Eye (tissue), 1 donor: ENCODE measurements at places on chromosomes 7 and 10.

DNA sequence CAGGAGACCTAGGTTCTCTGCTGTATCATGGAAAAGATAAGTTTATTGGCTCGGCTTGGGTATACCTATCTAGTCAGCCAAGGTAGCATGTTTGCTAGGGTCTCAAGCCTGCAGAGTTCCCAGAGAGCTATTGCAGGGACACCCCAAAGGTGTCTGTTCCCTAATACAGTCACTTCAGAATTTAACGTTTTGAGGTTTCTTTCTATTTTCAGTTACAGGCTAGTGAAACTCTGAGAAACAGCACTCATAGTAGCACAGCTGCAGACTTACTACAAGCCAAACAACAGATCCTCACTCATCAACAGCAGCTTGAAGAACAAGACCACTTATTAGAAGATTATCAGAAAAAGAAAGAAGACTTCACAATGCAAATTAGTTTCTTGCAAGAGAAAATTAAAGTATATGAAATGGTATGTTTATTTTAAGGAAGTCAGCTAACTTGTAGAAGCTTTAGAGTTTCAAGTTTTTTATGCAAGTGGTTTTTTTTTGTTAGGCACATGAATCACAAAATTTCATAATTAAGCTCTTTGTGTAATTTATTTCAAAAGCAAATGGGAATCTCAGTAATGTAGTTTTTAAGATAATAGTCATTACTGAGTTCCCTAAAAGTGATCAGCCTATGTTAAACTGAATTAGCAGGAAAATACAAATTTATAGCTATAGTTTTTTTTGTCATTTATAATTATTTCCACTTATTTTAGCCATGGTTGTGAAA, 54.9 kb downstream of the AKAP9 start:
- DNase-seq: no peak

- DNase-seq: no peak
These were observed 1.0 kb upstream of the NOLC1 start for GRCh38 chr10:102150970-102151773.

- DNase-seq: no peak
These were observed 81.5 kb downstream of the FRMPD2 start for GRCh38 chr10:48192881-48193450.

- no peak for DNase-seq
These were observed 177.0 kb downstream of the REEP3 start for GRCh38 chr10:63697956-63698786.

- no peak for DNase-seq
These were observed 133.7 kb upstream of the TNS3 start for GRCh38 chr7:47715631-47716068.

DNA sequence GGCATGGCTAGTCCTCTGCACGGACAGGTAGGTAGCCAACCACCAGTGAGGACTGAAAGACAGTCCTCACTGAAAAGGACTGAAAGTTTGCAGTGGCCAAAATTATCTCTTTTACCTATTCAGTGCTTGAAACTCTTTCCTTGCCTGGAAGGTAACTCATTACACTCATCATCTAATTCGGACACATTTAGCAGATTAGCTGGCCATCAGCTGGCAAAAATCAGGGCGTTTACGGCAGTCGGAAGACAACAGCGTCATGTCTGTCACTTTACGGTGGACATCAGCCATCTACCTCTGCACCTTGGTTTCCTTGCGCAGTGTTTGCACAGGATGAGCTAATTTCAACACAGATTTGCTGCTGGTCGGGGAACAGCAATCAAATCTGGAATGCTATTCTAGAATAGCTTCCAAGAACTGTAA, 740 bp downstream of the ANXA7 start:
- DNase-seq: no peak

DNA sequence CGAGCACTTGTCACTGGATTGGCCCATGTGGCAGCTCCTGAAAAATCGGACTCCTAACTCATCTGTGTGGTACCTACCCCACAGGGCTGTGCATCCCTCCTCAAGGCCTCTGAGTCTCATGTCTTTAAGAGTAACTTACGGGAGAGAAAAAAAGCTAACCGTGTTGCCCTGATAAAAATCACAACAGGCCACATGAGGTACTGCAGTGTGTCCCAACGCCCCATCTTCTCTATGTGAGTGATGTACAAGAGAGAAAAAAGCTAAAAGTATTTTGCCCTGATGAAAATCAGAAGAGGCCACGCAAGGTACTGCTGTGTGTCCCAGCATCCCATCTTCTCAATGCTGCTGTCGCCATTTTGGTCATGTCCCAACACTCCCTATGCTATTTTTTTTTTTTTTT, 41.2 kb upstream of the ADRB1 start:
- no peak for DNase-seq
